ENCODE measurements at places on chromosomes 11 and 22.
A peak's percentile ranks its signal among the peaks of the same experiment; 100 is the strongest.

DNA sequence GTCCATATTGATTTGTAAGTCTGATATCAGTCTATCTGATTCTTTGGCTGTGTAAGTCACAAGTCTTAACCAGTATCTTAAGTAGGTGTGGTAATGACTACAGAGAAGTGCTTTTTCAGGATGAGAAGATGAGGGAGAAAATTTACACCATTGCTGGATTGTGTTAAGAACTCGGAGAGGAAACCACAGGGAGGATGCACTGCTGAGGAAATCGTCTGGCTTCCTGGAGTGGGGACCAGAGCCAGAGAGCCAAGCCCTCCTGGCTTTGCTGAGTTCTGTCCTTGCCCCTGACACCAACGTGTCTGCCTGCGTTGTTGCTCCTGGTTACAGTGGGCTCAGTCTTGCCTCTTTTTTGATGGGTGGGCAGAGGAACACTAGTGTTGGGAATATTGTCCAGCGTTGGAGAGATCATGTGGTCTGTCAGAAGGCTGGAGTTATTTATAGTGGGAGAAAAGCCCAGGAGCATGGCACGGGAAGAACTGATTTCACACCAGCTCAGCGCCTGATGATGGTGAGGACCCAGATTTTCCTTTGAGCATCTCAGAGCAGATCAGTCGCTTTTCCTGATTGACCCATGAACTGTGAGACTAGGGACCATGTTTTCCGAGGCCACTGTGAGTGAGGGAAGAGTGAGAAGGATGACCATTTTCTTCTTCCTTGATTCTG is 29.6 kb downstream of the MARK2 start:
- DNase-seq: peak; percentile 25

- DNase-seq: no peak
These were observed 13.1 kb downstream of the TREH start for GRCh38 chr11:118666371-118666770.

- DNase-seq: no peak
These were observed 90.7 kb downstream of the DLG2 start for GRCh38 chr11:85536438-85536837.

GRCh38 chr22:49740242-49740641 is 87.4 kb downstream of the BRD1 start:
- DNase-seq: no peak

- no peak for DNase-seq
These were observed 13.2 kb downstream of the PPFIBP2 start for GRCh38 chr11:7527029-7527428.

DNA sequence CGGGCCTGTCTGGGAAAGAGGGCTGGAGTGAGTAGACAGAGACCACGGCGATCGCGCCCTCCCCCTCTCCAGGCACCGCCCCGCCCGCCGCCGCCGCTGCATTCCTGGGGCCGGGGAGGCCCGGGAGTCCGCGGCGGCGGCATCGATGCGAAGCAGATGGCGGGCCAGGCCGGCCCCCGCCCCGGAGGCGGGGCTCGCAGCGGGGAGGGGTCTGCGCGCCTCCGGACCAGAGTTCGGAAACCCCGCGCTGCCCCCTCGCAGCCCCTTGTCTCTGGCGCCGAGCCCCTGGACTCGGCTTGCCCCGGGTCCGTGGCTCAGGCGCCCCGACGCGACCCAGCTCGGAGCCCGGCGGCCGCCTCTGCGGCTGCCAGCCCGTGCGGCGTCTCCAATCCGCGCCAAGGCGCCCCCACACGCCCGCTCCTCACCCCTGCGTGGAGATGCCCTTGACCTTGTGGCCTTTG is 1.3 kb downstream of the SCARF2 start:
- DNase-seq: no peak

Measured in GDM1 (cell line).